Stimulated activated CD4-positive, alpha-beta T cell treated with anti-CD3 and anti-CD28 coated beads, Interleukin-12 subunit alpha, Interleukin-12 subunit beta, amount 100 ng/mL, for 24 hours (primary cell): ENCODE measurements at places on chromosomes 11 and 22.

DNA sequence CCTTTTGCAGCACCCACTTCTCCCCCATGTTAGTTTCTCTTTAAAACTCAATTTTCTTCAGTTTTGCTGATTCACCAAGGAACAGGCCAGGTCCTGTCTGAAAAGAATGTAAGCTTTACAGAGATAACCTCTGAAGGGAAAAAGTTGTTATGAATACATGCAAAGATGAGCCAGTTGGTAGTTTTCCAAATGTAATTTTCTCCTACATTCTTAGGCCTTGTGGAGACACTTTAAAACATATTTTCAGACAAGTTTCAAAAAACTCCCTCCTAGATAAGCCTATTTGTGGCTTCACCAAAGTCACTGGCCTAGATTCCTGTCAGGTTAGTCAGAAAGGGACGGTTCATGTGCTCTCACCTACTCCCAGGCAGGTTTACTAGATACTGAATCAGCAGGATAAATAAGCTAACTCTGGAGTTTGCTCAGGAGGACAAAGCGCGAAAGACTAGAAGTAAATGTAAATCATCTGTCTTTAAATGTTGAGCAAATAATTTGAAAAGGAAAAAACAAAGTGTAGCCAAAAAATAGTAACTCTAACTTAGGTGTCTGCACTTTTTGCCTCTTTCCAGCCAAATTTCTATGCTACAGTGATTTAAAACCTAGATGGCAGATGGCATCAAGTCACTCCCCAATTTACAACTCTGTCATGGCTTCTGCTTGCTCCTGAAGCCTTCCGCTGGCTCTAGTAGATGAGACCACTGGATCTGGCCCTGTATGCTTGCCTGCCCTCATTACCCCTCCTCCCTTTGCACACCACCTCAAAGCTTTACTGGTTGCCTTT, 4.9 kb upstream of the ATP6V1E1 start:
- DNase-seq: no peak

- no peak for DNase-seq
Observed at GRCh38 chr11:44029507-44029845, 18.3 kb upstream of the ACCSL start.

DNA sequence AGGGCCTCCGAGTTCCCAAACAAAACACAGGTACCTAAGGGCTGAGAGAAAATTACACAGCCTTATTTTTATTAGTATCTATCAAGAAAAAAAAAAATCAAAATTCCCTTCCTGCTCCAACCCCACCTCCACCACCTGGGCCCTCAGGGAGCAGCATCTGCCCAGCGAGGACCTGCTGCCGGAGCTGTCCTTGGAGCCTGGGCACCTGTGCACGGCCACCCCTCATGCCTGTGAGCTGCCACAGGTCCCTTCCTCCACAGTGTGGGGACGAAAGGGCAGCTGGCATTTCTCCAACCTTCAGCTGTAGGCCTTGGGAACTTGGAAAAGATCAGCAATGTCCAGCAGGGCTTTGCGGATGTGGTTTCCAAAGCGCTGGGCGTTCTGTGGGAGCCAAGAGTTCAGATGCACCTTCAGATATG, 6.3 kb upstream of the SYCE3 start:
- DNase-seq: no peak

DNA sequence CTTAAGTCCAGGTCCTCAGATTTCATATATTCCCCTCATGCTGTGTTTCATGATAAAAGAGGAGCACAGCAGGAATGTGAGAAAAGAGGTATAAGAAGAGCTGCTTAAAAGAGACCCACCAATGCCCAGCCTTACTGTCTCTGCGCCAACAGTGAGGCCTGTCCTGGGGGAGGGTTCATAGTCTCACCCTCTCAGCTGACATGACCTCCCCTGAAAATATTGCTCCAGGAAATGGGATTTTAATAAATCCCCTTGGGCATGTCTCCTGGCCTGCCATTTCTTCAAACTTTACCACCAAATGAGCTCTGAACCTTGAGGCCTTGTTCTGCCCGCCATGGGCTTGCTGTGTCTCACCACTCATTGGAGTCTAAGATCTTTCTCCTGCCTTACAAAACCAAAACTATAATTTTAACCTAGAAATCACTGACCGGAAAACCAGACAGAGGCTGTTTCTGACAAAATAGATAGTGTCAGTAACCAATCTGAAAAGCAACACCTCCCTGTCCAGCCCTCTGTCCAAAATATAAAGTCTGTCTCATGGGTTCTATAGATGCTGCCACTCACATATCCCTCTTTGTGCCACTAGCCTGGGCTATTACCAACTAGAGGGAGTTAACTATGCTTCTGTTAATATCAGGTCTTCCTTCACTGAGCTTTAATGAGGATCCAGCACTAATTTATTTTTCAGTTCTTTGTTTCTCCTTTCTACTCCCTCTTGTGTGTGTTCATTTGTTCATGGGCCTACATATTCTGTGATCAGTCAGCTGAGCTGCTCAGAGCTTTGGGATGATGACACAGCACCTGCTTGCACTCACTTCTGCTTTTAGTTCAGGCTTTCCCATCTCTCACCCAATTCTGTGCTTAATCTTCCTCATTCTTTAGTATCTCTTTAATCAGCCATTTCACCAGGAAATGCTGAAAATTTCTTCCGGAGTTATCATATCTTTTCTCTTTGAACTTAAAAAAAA, at the start of gene OR2AG2:
Gene OR2AG2 (minus strand): TSS at position 51 of the 968 bp plus-strand sequence. CDS start 3,019 bp downstream, outside the sequence.
- DNase-seq: no peak

DNA sequence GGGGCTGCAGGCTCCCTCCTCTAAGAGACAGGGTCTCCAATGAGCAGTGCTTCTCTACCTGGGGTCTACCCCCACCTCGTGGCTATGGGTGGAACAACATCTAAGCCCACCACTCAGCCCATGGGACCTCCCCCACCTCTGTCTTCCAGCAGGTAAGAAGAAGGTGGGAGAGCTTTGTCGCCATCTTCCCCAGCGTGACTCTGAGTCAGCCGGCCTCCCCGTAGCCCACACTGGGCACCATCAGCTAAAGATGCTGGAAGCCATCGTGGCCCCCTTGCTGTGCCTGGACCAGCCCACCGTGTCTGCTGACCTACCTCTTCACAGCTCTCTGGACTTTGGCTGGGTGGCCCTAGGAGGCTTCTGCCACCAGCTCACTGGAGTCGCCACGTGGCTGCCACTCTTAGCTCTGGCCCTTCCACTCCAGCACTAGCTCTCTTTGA, 944 bp downstream of the C11orf86 start:
- DNase-seq: peak; percentile 15

DNA sequence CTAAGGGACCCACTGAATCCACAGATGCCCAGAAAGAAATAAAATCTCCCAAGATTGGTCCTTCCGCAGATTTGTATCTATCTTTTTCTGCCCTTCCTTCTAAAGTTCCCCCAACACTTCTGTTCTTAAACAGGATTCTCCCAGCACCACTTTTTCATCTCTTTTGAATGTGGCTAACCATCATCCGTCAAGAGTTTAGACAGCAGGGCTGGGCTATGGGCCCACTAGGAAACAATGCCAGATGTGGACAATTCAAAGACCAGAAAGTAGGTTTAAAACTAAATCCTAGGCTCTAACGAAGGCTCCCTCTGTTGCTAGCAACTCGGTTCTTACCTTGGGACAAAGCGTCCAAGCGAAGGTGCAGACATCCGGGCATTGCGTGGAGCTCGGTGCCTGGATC, 100.0 kb downstream of the AMBRA1 start:
- DNase-seq: no peak

GRCh38 chr11:58907780-58908179, 31.5 kb upstream of the GLYATL1 start:
- no peak for DNase-seq

- no peak for DNase-seq
Observed at GRCh38 chr11:29534836-29535235, 482.0 kb downstream of the KCNA4 start.

- DNase-seq: no peak
Observed at GRCh38 chr22:30538280-30538679, 8.3 kb downstream of the SEC14L6 start.

- no peak for DNase-seq
Observed at GRCh38 chr11:88475991-88476418, 138.5 kb upstream of the CTSC start.

DNA sequence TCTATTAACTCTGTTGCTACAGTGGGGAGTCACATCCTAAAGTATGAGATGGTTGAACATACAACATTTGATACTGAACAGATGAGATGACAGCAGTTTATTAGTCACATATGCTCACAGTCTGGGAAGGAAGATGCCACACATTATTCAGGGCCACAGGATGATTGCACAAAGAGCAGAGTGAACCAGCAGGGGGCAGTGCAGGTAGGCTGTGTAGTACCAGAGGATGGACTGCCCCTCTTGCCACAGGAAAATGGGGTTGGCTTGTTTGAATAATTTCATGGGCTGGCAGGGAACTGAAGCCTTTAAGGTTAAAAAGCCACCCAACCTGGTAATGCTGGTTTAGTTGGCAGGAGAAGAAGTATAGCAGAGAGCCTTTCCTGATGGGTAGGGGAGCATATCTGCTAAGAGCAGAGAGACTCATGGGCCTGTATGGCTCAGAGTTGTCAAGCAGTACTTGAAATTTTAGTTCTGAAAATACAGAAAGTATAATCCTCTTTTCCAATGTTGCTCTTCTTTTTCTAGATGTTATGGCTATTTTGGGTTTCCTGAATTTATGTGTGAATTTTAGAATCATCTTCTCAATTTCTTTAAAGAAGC, 180.4 kb upstream of the B3GAT1 start:
- no peak for DNase-seq

DNA sequence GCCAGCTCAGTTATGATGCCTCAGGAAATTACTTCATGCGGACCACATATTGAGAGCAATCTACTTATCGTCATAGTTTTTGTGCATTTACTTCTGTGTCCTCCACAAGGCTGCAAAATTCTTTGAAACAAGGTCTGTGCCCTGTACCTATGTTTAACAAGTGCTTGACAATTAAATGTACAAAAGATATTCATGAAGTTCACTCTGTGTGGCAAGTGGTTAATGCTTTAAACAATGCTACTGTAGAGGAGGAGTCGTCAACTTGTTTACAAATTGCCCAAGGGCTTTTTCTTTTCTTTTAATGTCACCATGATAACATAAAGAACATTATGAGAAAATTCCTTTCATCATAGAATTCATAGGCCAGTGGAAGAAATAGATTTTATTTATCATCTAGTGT, 871.5 kb upstream of the CCDC90B start:
- no peak for DNase-seq
